ENCODE measurements at places on chromosomes 5 and 9.

- no peak for DNase-seq
These were observed 8.4 kb downstream of the EEIG1 start for GRCh38 chr9:127972236-127972871.

DNA sequence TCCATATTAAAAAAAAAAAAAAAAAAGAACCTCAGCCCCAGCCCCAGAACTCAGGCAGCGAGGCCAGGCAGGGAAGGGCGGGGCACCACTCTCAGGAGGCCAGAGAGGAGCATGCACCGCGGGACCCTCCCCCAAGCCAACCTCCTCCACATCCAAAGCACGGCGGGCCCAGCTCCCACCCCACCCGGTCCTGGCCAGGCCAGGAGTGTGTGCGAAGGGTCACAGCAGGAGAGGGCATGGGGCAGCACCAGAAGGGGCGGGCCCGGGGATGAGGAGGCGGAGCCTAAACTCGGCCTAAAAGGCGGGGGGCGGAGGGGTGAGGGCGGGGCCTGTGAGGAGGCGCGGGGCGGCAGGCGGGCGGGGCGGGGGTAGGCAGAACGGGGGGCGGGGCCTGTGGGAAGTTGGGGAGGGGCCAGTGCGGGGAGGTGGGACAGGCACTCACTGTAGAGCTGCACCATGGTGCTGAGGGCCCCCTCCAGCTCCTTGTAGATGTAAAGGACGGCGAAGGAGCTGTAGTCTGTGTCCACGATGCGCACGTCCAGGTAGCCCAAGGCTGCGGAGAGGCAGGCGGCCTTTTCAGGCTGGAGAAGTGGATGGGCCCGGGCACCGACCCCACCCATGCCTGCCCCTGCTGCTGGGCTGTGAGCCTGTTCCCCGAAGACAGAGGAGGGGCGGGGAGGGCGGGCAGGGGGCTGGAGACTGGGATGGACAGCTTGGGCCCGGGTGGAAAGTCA is 1.2 kb downstream of the LCN15 start:
- DNase-seq, result peak; percentile 43

DNA sequence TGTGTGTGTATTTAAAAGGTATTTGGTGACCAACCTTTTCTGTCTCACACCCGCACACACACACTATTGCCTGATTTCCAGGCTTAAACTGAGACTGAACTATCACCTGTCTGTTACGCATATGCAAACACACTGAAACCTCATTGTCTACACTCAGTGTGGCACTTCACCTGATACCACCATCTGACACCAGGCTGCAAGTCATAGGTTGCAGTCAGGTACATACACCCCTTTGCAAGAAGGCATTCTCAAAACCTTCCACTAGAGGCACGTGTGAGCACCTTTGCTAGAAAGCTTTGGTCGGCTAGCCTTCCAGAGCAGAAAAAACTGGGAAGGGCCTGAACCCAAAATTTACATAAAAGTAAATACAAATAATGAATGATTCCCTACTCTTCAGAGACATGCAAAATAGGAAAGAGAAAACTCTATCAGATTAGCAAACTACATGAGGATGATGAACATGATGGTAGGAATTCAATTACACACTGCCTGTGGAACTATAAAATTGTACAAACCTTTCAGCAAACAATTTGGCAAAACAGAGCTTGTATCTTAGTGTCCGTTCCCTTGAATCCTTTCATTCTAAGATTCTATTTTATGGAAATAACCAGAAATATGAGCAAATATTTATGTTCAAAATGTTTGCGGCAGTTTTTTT is 5.9 kb upstream of the FOXD1 start:
- peak; percentile 61 for DNase-seq

- DNase-seq, result no peak
These were observed 122.3 kb downstream of the SPATA31D1 start for GRCh38 chr9:82110881-82111280.

GRCh38 chr5:55600086-55600485 is 65.3 kb upstream of the PLPP1 start:
- DNase-seq, result no peak

GRCh38 chr9:131299961-131300347 is 10.4 kb downstream of the PLPP7 start:
- DNase-seq, result no peak

GRCh38 chr5:179416114-179416822 is 71.0 kb upstream of the ADAMTS2 start:
- no peak for DNase-seq

- DNase-seq, result no peak
These were observed 263.9 kb downstream of the ICE1 start for GRCh38 chr5:5686356-5686755.

DNA sequence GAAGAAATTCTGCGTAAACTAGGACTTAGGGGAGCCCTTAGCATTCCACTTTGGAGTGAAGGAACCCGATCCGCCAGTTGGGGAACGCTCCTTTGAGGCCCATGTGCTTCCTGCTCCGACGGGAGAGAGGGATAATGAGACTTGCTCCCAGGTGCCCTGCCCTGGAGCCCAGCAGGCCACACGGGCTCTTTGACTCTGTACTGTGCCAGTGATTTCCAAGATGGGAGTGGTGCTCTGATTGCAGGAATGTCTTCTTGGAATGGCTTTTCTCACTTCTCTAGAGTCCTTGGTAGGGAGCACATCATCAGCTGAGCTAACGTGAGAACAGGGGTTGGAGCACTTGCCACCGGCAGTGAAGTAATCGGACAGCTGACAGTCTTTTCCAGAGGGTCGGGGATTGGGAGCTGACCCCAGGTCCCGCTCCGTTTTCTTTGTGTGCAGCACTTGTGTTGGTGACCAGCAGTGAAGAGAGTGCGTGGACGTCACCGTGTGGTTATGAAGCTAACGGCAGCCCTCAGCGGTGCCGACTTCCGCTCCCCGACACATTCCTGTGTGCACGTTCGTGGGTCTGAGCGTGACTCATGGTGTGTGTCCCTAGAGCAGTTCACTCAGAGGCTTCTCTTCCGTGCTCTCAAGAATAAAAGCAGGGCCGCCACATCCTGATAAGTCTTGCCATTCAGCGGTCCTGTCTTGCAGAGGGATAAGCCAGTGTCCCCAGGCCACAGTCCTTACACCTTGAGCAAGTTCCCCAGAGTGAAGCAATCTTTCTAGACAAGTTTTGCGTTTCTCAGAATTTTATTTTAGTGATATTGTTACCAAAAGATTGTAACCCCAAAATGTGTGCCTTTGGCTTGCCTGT is 25.6 kb downstream of the ABL1 start:
- no peak for DNase-seq

GRCh38 chr9:7216004-7216841 is 458.4 kb downstream of the KDM4C start:
- DNase-seq, result peak; percentile 16

- DNase-seq, result no peak
These were observed 35.7 kb upstream of the GABRP start for GRCh38 chr5:170747851-170748250.

DNA sequence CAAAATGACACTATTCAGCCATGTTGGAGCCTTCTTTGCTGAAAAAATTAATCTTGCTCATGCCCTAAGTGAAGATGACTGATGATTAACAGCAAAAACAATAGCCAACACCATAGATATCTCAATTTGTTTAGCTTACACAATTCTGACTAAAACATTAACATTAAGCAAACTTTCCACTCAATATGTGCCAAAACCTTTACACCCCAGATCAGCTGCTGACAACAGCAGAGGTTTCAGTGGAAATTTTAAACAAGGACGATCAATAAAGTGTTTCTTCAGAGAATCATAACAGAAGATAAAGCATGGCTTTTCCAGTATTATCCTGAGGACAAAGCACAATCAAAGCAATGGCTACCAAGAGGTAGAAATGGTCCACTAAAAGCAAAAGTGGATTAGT is 254.4 kb upstream of the GRAMD2B start:
- DNase-seq, result no peak

DNA sequence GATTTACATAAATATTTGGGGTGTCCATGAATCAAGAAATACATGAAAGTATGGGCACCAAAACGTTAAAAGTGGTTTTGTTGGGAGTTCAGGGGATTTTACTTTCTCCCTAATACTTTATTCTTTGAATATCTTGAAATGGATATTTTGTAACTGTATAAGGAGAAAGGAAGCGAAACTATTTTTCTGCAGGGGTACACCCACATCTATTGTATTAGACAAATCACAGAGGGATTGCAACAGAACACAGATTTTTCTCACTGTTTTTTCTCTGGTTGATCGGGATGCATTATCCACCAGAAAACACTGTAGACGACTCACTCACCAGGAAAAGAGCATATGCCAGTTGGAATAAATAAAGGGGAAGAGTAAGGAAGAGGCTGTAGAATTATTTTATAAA is 1.2 kb upstream of the RABGAP1 start:
- DNase-seq, result no peak

- DNase-seq, result no peak
These were observed 382 bp upstream of the CDKN2B start for GRCh38 chr9:22009506-22009867.

DNA sequence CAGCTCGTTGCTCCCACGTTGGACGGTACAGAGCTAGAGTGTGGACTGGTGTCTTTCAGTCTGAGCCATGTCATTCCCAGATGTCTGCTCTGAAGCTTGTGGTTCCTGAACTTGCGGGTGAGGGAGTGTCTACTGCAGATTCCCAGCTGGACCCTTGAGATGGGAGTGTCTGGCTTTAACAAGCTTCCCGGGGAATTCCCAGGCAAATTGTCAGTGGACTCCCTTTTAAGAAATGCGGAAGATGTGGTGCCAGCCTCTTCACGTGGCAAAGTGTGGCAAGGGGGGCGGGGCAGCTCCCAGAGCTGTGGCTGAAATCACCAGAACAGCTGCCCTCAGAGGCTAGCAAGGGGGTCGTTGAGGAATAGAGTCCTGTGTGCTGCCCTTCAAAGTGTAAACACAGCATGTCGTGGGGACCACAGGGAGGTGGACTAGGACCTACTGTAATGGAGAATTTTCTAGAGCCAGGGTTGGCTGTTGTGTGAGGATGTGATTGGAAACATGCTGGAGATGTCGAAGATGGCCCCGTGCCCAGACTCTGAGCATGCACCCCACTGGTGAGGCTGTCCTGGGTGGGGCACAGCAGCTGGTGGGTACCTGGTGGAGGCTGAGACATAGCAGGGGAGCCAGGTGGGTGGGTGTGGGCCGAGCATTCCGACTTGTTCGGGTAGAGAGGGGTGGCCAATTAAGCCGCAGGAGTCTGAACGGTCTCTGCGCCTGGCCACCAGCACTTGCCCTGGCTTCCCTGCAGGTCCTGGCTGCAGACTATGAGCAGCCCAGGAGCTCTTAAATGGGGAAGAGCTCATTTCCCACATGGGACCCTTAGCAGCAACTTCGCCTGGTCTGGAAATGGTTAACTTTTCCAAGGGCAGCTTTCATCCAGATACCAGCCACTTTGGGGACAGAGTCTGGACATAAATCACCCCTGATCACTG is 37.4 kb downstream of the PRRX2 start:
- no peak for DNase-seq

GRCh38 chr9:79123415-79123814 is 448.4 kb upstream of the TLE4 start:
- no peak for DNase-seq

- DNase-seq, result no peak
These were observed 5.2 kb downstream of the ATPSCKMT start for GRCh38 chr5:10244342-10244944.

- no peak for DNase-seq
These were observed 18.5 kb downstream of the CCDC69 start for GRCh38 chr5:151205411-151205810.

GRCh38 chr5:173781432-173781815 is 106.7 kb upstream of the CPEB4 start:
- DNase-seq, result no peak

DNA sequence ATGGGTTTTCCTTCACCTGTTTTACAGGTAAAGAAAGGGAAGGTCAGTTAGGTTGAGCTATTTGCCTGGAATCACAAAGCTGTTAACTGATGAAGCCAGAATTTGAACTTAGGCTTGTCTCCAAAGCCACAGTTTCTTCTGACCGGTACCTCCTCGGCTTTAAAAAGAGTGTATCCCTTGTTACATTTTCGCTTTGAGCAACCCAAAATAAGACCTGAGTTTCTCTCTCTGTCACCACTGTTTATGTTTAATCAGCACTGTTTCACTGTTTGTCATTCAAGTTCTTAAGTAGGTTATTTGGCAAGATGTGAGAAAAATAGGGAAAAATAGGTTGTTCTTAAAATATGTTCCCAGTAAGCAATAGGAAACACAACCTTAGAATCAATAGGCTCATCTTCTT is 84.6 kb downstream of the VCAN start:
- no peak for DNase-seq

DNA sequence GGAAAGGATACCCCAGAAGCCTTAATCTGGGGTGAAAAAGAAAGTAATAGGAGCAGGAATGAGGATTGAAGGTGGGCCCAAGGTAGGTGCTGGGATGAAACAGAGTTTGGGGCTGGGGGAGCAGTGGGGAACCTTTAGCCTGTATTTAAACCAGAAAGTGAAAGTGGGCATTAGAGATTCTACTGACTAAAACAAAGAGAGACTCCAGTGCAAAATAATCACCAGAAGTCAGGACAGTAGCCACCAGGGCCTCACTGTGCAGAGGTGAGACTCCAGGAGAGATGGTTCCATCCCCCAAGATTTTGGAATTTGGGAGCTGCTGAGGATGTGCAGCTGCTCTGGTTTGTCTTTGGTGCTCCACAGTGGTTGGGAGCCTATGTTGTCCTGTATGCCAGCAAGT is 13.1 kb downstream of the DNAJB5 start:
- no peak for DNase-seq

- DNase-seq, result no peak
These were observed 494.9 kb downstream of the PRR16 start for GRCh38 chr5:120958877-120959485.

DNA sequence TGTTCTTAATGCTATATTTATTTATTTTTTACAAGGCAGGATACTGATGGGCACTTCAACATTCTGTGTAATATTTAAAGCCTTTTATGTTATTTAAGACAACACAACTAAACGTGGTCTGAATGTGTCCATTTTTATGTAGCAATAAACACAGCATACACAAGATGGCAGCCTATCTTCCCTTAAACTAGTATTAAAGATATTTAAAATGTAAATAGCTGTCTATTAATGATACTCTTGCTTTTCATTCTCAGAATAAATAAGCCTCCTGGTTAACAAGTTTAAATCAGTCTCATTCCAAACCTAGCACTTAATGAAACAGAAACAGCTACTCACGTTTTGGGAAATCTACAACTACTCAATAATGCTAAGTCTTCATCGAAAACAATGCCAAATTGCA is 315.7 kb downstream of the MCTP1 start:
- DNase-seq, result no peak

DNA sequence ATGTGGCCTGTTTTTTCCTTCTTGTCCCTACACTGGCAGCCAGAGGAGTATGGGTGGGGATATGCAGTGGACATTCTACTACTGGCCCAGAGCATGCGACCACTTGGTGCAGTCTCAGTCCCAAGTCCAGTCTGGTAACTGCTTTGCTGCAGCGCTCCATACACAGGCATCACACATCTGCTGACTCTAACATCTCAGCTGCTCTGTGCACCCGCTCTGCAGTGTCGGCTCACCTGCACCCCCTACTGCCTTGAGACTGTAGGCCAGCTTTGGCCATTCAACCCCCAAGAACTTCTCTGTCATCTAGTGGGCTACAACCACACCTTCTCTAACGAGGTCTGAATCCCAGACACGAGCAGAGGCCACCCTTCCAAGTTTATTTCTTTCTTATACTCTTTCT is 46.4 kb upstream of the SLCO6A1 start:
- no peak for DNase-seq

- no peak for DNase-seq
These were observed 130.3 kb downstream of the FOXD1 start for GRCh38 chr5:73318308-73318719.
